ENCODE measurements at places on chromosomes 5 and 9. TPM values are rescaled to one million over a fixed set of nuclear protein-coding genes. Genes with fewer than 3 reads are reported as not detected.

Gene EPB41L4B
- total RNA-seq, result not detected

Gene LRRC70
- 4.6 TPM for total RNA-seq

Gene SPAAR
- total RNA-seq, result not detected

Gene GOLGA1
- total RNA-seq, result 29.1 TPM

Gene SEMA4D
- total RNA-seq, result 480 TPM

Gene CCL28
- total RNA-seq, result 14.8 TPM

Gene PCDHA12
- not detected for total RNA-seq
